Anterior cingulate cortex (tissue), 58 donors: ENCODE measurements at places on chromosomes 7 and 10.

DNA sequence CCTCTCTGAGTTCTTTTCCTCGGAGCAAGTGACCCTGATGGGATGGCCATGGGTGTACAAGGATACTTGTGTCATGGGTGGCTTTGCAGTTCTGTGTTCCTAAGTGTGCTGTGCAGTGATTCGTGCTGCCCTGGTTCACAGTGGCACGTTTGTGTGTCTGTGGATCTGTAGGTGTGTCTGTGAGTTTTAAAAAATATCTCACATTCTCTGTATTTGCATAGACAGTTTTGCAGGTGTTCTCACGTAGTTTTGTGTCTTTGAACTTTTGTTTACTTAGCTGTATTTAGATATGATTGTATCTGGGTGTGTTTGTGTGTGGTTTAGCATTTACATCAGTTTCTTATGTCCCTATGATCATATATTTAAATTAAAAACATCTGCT, 3.7 kb downstream of the ZNF775 start:
- no peak for DNase-seq

DNA sequence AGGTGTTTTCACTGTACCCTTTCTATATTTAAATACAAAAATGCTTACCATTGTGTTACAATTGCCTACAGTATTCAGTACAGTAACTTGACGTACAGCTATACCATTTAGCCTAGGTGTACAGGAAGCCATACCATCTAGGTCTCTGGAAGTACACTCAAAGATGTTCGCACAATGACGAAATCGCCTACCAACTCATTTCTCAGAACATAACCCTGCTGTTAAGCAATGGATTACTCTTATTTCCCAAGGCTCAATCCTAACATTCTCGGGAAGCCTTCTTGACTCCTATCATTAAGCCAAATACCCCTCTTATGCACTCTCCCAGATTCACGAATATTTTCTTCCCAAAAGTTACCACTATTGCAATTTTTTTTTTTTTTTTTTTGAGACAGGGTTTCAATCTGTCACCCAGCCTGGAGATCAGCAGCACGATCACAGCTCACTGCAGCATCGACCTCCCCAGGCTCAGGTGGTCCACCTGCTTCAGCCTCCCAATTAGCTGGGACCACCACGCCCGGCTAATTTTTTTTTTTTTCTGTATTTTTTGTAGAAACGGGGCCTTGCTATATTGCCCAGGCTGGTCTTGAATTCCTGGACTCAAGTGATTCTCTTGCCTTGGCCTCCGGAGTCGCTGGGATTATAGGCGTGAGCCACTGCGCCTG, 1.5 kb downstream of the CWF19L1 start:
- DNase-seq: no peak

- no peak for DNase-seq
These were observed 331.9 kb downstream of the GRID1 start for GRCh38 chr10:86034710-86035109.

- no peak for DNase-seq
These were observed 76.4 kb upstream of the CCNY start for GRCh38 chr10:35259769-35260397.

- no peak for DNase-seq
These were observed 27.7 kb upstream of the DDIT4 start for GRCh38 chr10:72245949-72246525.

DNA sequence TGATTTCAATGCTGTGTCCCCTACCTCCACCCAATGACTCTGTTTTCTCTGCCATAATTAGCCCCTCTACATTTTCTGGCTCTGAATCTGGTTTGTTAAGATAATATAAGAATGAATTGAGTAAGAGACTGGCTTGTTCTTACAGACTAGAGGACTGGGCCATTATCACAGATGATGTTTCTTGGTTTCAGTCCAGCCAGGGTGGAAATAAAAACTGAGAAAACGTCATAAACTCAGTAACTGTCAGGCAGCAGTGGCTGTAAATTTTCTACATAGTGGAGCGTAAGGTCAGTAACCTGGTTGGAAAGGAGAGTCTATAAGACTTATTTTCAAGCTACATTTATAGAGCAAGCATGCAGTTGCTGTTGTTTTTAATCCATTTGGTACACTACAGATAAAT, 485.4 kb downstream of the HTR7 start:
- no peak for DNase-seq

- no peak for DNase-seq
These were observed 96.3 kb upstream of the DDC start for GRCh38 chr7:50661345-50662040.

GRCh38 chr7:91852263-91852741, 28.2 kb downstream of the MTERF1 start:
- no peak for DNase-seq

DNA sequence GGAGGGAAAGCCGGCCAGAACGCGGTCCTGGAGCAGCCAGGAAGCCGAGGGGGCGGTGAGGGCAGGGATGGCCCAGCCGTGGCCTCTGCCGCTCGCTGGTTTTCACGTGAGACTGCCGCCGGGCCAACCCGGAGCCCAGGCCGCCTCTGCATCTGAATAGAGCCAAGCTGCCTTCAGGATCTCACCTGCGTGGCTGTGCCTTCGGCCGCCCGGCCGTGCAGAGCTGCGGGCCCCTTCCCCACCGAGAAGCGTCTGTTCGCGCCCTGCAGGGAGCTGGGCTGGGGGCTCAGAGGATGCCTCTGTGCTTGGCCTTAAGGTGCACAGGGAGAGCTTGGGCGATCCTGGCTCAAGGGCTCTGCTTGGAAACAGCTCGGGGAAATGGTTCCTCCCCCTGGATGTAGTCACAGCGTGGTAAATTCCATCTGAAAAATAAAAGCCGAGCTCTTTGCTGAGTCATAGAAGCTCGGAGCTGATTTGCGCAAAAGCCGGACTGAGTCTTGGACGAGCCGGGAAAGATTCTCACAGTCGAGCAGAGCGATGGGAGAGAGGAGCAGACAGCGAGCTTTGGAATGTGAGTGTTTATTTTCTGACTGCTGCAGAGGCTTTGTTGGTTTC, at the start of gene JAKMIP3:
JAKMIP3 (plus strand) TSS at position 456 of the 615 bp plus-strand sequence. CDS start 38,863 bp downstream, outside the sequence.
- peak; percentile 68 for DNase-seq
